ENCODE measurements at places on chromosomes 2 and 18.

GRCh38 chr2:185745864-185746859 lies 7.6 kb downstream of the FSIP2 start:
- DNase-seq = peak; percentile 5

DNA sequence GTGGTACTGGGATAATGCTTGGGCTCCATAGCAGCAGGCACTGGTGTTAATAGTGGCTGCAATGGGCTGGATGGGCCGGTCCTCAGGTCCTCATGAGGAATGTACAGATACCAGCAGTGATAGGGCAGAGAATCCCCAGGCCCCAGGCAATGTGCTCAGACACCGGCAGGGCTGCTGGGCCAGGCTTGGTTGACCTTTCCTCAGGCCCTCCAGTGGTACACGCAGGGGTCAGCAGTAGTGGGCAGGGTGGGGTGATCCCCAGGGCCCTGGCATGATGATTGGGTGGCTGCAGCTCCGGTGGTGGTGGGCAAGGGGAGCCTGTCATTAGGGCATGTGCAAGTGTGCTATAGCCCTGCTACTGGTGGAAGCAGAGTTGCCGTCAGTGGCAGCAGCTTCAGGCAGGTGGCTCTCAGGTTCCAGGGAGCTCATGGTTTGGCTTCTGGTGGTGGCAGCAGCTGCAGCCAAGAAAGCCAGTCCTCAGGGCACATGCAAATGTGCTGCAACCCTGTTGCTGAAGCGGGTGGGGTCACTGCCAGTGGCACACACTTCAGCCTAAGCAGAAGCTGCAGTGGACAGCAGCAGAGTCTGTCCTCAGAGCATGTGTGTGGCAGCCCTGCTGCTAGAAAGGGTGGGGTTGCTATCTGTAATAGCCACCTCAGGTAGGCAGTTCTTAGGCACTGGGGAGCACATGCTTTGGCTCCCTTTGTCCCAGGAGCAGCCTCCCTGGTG lies 56.8 kb downstream of the CCNT2 start:
- DNase-seq = no peak

GRCh38 chr2:119430023-119430498 lies 1.6 kb upstream of the TMEM37 start:
- DNase-seq = no peak

DNA sequence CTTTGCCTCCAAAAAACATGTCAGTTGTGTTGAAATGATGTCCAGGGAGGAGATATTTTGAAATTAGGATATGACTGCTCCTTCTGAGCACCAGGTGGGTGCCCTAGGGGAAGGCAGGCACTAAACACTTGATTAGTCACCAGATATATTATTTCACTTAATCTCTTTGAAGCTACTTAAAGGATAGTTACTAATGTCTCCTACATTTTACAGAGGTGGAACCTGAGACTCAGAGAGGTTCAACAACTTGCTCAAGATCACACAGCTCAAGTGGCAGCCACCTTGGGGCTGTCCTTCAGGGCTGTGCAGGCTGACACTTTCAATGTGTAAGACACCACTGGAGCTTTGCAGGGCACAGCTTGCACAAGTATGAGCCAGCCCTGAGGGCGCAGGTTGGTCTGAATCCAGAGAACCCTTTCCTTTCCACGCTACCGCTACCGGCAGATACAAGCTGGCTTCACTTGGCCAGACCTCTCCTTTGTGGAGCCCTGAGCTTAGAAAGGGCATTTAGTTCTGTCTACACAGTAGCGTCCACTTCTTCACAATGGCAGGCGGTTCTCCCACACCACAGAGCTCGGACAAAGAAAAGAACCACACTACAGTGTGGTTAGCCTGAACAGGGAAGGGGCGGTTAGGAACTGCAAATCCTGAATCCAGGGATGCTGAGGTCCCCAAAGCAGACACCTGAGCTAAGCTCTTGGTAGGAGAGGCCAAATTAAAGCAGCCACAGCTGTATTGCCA lies 16.4 kb downstream of the ALPK2 start:
- peak; percentile 29 for DNase-seq

DNA sequence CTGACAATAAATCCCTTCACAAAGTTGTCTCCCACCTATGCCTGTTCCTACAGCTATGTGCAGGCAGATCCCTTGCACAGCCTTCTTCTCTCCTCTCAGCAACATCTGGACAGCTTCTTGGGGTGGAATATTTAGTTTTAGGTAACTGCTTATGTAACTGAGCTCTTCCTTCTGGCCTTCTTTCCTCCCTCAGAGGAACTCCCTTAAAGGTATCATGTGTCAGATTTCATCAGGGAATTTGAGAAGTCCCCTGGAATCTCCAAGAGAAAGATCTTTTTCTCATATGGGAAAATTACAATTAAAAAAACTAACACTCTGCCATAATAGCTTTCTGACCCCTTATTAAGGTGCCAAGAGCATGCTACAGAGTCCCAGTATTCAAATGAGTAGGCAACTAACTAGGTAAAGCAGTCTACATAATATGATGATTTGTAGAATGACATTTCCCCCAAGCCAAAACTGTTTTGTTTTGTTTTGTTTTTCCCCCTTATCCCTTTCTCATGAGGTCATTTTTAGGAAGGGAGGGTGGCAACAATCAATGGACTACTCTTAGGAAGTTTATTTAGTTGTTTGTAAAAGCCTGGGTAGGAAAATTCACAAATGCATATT lies 2.4 kb downstream of the TMEM200C start:
- no peak for DNase-seq

DNA sequence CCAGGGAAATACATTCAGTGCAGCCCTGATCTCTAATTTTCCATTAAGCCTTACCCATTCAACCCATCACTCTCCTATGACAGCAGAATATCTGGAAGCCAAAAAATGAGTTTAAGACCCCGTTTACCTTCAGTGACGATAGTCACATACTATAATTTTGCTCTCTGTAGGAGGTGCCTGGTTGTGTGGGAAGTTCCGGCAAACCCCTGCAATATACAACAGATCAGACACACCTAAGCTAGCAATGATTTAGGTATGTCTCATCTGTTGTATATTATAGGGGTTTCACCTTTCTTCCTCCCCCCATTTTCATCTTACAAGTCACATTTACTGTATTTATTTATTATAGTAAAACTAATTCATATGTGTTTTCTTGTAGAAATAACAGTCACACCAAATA lies 101.7 kb downstream of the DOCK10 start:
- no peak for DNase-seq

- no peak for DNase-seq
These were observed 71.9 kb upstream of the CCDC68 start for GRCh38 chr18:55031164-55031563.

DNA sequence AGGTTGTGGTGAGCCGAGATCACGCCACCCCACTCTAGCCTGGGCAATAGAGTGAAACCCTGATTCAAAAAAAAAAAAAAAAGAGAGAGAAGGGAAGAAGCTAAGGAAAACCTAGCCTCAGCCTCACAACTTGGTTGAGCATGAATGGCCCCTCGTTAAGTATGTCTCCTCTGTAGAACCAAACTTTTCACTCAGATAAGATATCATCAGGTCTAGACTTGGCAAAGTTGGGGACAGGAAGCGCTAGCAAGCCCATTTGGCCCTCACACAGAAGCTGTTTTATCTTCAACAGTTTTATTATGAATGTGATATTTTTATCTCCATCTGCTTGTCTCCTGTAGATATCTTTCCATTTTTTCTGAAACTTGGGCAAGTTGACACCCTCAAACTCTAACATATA lies 3.5 kb upstream of the ASXL2 start:
- no peak for DNase-seq

- DNase-seq = no peak
These were observed 42.9 kb downstream of the FECH start for GRCh38 chr18:57543560-57543959.

GRCh38 chr2:162266460-162266760 lies 23.2 kb upstream of the FAP start:
- DNase-seq = no peak

- no peak for DNase-seq
These were observed 381.4 kb downstream of the TNS1 start for GRCh38 chr2:217621391-217621801.

GRCh38 chr2:109433926-109434325 lies 179.8 kb downstream of the SEPTIN10 start:
- no peak for DNase-seq

- no peak for DNase-seq
These were observed 1.0 kb downstream of the CHST10 start for GRCh38 chr2:100416397-100416934.

- no peak for DNase-seq
These were observed 7.6 kb upstream of the NFE2L2 start for GRCh38 chr2:177271981-177272666.

DNA sequence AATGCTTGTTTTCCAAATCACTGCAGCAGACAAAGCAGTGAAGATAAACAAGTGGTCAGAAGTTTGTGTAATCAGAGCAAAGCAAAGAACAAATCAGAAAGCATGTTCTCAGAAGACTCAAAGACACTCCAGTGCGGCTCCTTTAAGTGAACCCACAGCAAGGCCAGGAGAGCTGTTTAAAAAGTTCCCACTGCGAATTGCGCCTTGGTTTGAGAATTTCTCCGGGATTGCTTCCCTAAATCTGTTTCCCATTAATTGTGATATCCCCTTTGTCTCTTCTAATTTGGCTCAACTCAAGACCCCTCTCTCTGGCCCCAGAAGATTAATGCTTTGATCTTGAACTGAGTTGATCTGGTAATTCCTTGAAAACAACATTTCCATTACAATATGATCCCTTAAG lies 122.4 kb upstream of the BCL2L11 start:
- DNase-seq = no peak

- DNase-seq = no peak
These were observed 38.8 kb downstream of the ITGB1BP1 start for GRCh38 chr2:9384521-9384920.

DNA sequence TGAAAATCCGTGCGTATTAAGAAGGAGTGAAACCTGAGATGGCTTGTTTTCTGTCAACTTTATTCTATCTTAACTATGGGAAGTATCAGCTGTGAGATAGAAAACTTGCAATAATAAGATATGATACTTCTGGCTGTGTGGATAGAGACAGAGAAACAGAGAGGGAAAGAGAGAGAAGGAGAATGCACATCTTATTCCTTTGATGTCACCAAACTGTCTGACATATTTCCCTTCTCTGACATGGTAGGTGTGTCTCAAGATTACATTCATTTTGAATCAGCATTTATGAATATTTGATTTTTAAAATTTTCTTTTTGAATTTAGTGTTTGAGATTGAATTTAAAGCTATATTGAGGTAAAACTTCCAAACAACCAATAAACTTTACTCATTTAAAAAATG lies 69.4 kb downstream of the CDC42EP3 start:
- DNase-seq = no peak

DNA sequence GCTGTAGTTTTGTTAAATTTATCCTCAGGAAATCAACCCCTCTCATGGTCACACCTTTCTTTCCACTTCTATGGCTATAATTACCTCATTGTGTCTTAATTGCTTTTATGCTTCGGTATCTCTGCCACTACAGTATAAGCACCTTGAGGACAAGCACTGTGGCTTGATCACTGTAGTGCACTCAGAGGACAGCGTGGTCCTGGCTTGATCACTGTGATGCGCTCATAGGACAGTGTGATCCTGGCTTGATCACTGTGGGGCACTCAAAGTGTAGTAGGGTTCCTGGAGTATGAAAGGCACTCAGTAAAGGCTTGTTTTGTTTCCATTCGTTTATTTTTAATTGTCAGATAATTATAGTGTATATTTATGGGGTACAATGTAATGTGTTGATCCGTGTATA lies 44.2 kb downstream of the DTNA start:
- no peak for DNase-seq

GRCh38 chr18:69880083-69880482 lies 67.6 kb downstream of the CD226 start:
- no peak for DNase-seq

DNA sequence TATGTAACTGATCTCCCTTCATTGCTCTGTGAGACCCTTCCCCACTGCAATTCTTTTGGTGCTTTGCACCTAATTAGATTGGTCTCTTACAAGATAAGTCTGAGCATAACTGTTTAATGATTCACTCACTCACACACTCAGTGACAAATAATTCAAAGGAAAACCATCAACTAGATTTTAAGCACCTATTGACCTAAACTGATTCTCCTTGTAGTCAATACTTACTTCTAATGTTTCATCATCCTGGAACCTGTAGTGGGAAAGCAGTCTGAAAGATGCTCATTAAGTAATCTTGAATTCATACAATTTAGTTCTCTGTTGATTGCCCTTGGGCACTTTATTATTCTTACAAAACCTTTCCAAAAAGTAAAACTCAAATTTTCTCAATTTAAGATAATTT lies 74.3 kb upstream of the COL5A2 start:
- DNase-seq = no peak

DNA sequence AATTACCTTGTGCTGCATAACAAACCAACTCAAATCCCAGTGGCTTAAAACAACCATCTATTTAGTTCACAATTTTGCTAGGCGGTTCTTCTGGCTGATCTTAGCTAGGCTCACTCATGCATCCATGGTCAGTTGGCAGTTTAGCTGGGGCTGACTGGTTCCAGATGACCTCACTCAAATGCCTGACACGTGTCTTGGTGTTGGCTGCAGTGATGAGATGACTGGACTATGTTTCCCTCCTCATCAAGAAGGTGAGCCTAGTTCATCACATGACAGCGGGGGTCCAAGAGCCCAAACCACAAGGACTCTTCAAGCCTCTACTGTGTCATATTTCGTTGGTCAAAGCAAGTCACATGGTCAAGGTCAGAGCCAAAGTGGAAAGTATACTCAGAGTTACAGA lies 42.7 kb upstream of the ACTR3 start:
- DNase-seq = no peak

GRCh38 chr18:26543373-26543772 lies 5.0 kb downstream of the KCTD1 start:
- no peak for DNase-seq

- no peak for DNase-seq
These were observed 472 bp upstream of the PLEKHM3 start for GRCh38 chr2:208025814-208026184.

DNA sequence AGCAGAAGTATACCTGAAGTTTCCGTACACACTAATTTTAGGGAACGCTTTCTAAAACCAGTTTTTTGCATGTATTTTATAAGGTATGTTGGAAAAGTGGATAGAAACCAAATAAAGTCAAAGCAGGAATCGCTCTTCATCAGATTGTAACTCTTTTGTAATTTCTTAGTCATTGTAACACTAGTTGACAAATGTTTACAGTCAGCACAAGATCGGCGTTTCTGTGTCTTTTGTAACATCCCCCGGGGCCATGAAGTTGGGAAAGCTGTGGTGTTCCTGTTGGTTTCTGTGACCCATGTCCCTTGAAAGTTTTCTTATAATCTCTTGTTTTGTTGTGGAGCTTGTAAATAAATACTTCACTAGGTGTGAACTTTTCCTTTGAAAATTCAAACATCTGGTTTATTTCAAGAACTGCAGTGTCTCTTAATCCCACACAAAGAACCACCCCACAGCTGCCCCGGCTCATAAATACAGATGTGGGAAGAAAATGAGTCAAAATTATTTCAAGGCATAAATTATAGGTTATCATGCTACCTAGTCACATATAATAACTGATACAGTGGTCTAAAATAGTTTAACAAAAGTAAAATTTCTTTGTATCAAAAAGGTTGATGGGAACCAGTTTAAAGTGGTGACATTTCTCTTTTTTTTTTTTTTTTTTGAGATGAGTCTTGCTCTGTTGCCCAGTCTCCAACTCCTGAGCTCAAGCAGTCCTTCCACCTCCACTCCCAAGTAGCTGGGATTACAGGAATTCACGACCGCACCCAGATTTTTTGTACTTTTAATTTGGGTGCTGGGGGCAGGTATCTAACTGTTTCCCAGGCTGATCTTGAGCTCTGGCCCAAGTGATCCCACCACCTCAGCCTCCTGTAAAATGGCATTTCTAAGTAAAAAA lies 751 bp upstream of the NMI start:
- peak; percentile 41 for DNase-seq
